ENCODE measurements at places on chromosomes 4 and X.
A peak's percentile ranks its signal among the peaks of the same experiment; 100 is the strongest.

GRCh38 chr4:113593400-113594230, 167.9 kb downstream of the CAMK2D start:
- no peak for DNase-seq

DNA sequence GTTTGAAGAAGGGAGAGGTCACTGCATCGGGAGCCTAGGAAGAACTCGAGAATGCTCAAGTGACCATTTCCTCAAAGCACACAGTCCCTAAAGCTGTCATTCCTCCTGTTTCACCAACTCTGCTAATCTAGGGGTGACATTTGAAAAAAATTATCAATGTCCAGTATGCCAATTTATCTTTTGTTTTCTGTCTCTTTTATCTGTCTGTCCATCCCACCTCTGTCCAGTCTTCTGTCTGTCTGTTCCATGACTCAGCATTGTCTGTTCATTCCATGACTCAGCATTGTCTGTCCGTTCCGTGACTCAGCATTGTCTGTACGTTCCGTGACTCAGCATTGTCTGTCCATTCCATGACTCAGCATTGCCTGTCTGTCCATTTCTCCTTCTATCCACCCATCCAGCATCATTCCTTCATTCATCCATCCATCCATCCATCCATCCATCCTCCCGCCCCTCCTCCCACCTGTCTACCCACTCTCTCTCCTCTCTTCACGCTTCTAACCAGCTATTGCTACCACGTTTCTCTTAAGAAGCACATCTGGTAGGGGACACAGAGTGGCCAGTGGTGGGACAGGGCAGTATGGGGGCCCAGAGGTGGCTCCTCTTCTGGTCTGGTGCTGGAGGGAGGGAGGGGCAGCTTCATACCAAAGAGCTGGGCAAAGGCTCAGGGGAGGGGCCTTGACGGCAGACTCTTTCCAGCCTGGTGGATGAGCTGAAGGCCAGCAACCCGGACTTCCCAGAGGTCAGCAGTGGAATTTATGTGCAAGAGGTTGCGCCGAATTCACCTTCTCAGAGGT, 34.1 kb downstream of the HTRA3 start:
- DNase-seq: peak; percentile 48

- DNase-seq: no peak
These were observed 38.7 kb downstream of the CNKSR2 start for GRCh38 chrX:21412883-21413282.

- DNase-seq: no peak
These were observed 15.6 kb downstream of the PPP2R3B start for GRCh38 chrX:370963-371745.

GRCh38 chr4:169485791-169486742, 126.3 kb downstream of the NEK1 start:
- DNase-seq: peak; percentile 46

GRCh38 chrX:39773923-39774773, 323.6 kb downstream of the BCOR start:
- DNase-seq: no peak
